ENCODE measurements at places on chromosomes 4 and X.

- no peak for DNase-seq
These were observed 101.2 kb upstream of the ENPP6 start for GRCh38 chr4:184318852-184319251.

DNA sequence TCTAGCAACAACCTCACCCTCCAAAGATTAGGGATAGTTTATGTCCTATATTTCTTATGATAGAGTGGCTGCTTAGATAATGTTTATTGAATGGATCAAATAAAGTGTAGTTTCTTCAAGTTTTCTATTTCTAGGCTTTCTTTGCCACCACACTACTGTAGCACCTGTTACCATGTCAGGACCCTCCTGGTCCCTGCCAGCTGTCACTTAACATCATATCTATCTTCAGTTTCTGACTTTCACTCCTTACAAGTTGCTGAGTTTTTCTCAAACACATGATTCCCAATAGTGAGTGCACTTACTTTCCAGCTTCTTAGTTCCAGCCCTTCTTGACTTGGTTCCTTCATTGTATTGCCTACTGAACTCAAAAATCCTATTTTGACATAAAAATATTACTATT lies 593.9 kb upstream of the PITX2 start:
- no peak for DNase-seq

- no peak for DNase-seq
These were observed 38.6 kb downstream of the MXRA5 start for GRCh38 chrX:3307881-3308280.

GRCh38 chrX:7252013-7252610 lies 104.2 kb upstream of the PUDP start:
- DNase-seq, result no peak

DNA sequence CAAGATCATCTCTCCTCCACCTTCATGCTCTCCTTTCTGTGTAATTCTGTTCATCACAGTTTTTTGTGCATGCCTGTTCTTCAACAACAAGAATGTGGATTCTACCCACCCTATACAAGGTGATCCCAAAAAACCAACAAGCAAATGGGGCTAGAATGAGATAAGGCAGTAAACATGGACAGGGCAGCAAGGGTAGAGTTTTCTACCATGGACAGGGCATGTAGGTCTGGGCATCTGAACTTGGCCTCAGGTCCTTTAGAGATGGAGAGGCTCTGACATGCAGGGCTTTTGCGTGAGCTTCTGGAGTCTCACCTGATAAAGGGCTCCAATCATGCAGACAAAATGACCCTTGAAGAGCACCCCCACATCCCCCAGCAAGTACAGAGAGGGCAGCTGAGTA lies 36.4 kb downstream of the MAP7D2 start:
- no peak for DNase-seq

DNA sequence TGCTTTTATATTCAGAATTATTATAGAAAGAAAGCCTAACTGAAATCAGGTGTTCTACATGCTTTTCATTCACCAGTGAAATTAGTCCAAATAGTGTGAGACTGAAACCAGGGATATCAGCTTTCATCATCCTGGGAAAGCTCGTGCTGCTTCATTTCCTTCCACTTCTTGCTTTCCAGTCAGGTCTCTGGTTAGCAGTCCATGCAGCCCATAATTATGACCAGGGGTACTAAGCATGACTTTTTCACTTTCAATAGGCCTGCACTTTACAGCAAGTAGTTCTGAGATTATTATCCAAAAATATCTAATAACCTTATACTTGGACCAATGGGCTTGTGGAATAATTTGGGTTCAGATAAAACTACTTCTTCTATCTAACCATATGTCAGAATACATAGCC lies 673.2 kb upstream of the MAGEB2 start:
- no peak for DNase-seq

- no peak for DNase-seq
These were observed 30.4 kb downstream of the TBC1D14 start for GRCh38 chr4:6939761-6940743.

- DNase-seq, result no peak
These were observed 82.1 kb downstream of the PPP2R2C start for GRCh38 chr4:6390356-6390755.

DNA sequence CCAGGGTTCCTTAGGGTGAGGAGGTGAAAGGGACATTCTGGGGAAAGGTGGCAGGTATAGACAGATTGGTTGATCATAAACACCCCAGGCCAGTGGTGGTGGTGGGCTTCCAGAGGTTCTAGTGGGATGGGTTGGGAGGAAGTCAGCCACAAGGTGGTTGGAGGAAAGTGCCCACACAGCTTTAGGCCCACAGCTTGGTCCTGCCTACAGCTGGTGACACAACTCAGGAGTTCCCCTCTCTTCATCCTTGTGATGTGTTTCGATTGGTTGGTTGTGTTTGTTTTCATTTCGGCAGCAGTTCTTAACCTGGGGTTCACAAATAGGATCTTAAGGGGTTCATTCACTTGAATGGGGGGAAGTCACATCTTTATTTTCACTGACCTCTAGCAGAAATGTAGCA lies 157.0 kb downstream of the TMEM164 start:
- no peak for DNase-seq

DNA sequence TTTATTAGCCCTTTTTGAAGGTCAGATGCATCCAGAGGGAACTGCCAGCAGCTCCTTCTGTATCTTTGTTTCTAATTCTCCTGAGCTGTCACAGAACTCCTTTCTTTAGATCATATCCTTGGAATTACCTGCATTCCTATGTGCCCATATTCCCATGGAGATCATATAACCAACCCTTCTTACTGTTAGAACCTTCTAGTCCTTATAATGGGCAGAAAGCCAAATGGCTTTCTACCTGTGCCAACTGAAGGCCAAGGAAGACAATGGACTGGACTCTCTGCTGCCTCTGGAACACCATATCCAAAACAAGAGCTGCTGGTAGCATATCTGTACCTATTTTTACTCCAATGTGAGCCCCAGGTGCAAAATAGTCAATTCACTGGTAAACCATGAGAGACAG lies 60.7 kb downstream of the TBC1D9 start:
- no peak for DNase-seq

DNA sequence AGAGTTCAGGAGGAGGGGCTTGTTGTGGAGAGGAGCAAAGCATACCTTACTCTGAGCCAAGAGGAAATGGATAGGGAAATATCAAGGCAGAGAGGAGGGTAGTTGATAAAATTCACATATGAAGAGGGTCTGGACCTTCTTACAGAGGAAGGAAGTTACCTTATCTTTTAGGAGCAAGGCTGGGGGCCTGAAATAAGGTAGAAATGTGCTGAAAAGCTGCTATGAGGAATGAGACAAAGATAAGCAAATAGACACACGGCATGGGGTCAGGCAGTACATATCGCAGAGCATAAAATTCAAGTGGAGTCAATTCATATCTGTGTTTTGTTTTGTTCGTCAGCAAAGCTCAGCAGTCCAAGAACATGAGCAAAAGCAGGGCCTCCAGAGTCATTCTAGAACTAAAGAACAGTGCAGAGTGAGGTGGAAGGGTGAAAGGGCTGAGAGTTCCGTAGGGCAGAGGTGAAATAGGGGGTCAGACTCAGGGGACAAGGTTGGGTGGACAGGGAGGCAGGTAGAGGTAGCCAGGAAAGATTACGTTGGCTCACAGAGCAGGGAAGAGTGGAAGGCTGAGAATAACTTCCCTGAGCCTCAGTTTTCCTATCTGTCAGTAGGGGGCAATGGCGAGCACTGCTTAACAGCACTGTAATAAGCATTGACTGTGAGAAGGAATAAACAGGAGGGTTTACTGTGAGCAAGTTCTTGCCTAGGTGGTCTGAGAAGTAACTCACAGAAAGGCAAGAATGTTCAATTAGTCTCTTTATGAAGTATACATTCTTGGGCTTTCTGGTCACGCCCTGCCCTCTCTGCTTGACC lies 9.2 kb downstream of the VSIG4 start:
- DNase-seq, result no peak

GRCh38 chr4:41160012-41160789 lies 54.1 kb downstream of the APBB2 start:
- DNase-seq, result no peak

DNA sequence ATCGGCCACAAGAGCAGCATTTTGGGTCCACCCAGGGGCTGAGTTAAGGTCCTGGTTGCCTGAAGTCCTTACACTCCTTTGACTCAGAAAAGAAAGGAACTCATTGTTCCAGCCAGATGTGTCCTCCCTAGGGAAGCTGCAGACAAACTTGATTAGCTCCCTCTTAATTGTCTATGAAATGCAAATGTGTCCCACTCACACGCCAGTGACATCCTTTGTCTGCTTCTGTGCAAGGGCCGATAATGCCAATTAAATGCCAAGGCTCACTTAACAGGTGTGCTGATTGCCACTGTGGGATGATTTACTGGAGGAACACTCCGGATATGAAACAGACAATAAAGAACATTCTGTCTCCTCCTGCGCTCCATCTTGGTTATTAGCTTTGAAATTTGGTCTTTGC lies 332.9 kb upstream of the CPEB2 start:
- DNase-seq, result no peak

DNA sequence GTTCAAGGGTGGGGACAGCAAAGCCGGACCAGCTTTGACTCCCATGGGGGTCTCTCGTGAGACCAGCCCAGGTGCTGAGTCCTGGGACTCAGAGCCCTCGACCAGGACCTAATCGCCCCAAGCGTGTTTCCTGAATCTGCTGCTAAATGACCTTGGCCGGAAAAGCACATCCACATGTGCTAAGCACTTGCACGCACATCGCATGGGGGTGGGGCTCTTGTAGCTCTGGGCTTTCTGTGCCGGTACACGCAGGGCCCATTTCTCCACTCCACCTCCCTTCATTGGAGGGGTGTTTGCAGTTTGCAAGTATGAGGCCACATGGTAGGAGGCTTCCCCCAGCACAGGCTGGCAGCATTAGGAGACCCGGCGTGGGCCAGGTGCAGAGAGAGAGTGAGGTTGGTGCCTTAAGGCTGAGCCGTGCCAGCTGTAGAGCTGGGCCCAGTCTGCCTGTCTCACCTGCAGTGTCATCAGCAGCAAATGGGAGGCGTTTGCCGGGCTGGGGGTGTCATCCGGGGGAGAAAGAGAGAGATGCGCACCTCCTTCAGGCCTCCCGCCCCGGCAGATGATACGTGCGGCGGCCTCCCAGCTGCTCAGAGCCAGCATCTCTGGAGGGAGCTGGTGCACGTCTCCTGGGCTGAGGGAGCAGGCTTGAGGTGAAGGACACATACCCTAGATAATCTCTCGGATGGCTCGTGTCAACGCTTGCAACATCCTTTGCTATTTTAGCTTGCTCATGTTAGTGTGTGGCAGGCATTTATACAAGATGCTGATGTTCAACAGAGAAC lies 45.2 kb upstream of the CLCN4 start:
- DNase-seq, result peak; percentile 4

DNA sequence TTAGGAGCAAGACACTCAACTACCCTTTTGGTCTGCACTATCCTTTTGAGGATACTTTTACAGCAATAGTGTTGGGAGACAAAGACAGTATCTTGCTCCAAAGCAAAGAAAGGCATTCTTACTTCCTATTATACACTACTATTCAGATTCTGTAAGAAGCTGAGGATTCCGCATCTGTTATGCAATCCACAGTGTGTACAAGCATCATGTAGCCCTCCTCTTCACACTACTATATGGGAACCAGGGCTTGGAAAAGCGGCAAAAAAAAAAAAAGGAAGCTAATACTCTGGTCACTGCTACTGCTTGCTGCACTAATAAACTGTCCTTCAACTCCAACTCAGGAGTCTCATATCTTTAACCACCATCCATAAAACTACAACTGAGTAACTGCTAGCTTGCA lies 59.1 kb downstream of the FBXW7 start:
- no peak for DNase-seq
